ENCODE measurements at places on chromosomes 13 and 19.

DNA sequence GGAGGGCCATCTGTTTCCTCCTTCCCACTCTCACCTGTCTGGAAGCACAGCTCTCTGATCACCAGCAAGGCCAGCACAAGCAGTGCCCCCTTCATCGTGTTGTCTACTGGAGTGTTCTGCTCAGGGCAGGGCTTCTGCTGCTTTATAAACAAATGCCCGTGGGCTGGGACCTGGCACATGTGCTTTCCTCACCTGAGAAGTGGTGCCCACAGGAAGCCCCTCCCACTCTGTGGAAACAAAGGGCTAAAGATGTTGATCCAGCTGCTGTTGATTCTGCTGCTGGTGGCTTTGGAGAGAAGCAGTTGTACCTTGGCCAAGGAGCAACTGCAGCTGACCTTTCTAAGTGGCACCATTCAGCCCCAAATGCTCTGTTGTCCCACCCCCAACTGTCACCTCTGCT, 26.4 kb upstream of the ZNF181 start:
- H3K4me1 ChIP-seq = no peaks in the 10 kb centered on the region
- H3K36me3 ChIP-seq = no peaks in the 10 kb centered on the region
- no peaks in the 10 kb centered on the region for H3K27me3 ChIP-seq

DNA sequence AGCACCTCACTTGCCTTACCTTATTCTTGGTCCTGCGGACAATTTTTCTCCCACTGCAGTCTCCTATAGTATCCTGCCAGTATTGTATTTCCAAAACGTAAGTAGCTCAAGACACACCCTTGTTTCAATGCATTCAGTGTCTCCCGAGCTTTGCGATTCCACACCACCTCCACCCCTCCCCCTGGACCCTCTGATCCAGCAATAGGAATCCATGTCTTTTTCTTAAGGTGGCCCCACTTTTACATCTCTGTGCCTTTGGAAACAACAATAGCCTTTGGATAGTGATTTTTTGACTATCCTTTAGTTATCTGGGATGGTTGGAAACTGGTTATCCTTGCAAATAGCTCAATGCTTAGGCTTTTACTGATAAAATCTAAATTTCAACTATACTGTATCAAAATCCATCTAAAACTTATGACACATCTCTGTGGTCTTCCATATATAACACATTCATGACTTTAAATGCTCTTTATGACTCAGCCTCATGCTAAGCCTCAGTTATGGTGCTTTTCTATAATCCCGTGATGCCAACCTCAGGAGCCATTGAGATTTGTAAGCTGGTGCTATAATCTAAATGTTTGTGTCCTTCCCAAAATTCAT, 27.1 kb downstream of the FAM216B start:
- H3K27me3 ChIP-seq = peaks cover 2% of the 10 kb centered on the region
- H3K27ac ChIP-seq = no peak overlapping the region
- no peaks in the 10 kb centered on the region for H3K36me3 ChIP-seq
- no peaks in the 10 kb centered on the region for H3K4me1 ChIP-seq
- no peak for DNase-seq

DNA sequence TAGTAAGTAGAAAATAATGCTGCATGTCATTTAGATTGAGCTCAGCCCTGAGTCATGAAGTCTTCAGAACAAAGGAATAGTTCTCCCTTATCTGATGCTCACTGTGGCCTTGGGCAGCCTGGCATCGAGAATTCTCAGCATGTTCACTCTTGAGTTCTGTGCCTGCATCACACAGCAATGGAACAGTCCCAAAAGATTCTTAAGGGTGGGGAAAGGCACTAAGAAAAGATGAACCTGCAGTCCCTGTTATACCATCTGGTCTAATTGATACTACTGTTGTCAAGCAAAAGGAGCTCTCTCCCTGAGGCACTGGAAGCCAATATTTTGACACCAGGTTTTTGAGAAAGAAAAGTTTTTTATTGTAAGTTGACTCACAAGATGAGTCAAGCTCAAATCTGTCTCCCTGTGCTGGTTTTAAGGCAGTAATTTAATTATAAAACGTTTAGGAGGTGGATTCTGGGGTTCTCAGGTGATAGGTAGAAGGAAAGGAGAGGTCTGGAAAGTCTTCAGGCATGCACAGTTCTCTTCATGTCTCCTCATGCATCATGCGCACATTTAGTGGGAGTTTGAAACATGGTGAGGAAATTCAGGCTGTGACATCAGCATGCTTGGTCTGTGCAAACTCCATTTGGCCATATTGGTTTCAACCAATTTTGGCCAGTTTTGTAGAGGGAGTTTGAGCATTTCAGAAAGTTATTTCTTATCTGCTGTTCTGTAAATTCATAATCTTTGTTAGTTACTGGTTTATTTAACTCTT, 38.1 kb upstream of the ZNF766 start:
- no peak overlapping the region for H3K27ac ChIP-seq
- no peaks in the 10 kb centered on the region for H3K4me1 ChIP-seq
- H3K4me3 ChIP-seq = no peak overlapping the region
- peaks cover 27% of the 10 kb centered on the region for H3K36me3 ChIP-seq
- H3K27me3 ChIP-seq = no peaks in the 10 kb centered on the region

GRCh38 chr13:40190641-40191100, 475.8 kb downstream of the FOXO1 start:
- peak; percentile 79 for DNase-seq
- peaks cover 50% of the 10 kb centered on the region for H3K4me1 ChIP-seq
- no peak overlapping the region for H3K4me3 ChIP-seq
- peak overlapping the region; percentile 83 for H3K27ac ChIP-seq

- no peak overlapping the region for H3K4me3 ChIP-seq
- no peaks in the 10 kb centered on the region for H3K27me3 ChIP-seq
- DNase-seq = peak; percentile 84
Measured at GRCh38 chr13:103883164-103883563, 816.9 kb upstream of the SLC10A2 start.

GRCh38 chr13:22178878-22179277, 508.0 kb downstream of the FGF9 start:
- H3K27ac ChIP-seq = no peak overlapping the region
- H3K4me1 ChIP-seq = no peaks in the 10 kb centered on the region
- H3K4me3 ChIP-seq = no peak overlapping the region
- no peaks in the 10 kb centered on the region for H3K27me3 ChIP-seq
- no peaks in the 10 kb centered on the region for H3K36me3 ChIP-seq

- DNase-seq = peak; percentile 49
- peaks cover 6% of the 10 kb centered on the region for H3K4me1 ChIP-seq
- peak overlapping the region; percentile 36 for H3K27ac ChIP-seq
- no peaks in the 10 kb centered on the region for H3K27me3 ChIP-seq
- H3K36me3 ChIP-seq = peaks cover 37% of the 10 kb centered on the region
Measured at GRCh38 chr13:98821372-98822224, 69.1 kb upstream of the SLC15A1 start.

DNA sequence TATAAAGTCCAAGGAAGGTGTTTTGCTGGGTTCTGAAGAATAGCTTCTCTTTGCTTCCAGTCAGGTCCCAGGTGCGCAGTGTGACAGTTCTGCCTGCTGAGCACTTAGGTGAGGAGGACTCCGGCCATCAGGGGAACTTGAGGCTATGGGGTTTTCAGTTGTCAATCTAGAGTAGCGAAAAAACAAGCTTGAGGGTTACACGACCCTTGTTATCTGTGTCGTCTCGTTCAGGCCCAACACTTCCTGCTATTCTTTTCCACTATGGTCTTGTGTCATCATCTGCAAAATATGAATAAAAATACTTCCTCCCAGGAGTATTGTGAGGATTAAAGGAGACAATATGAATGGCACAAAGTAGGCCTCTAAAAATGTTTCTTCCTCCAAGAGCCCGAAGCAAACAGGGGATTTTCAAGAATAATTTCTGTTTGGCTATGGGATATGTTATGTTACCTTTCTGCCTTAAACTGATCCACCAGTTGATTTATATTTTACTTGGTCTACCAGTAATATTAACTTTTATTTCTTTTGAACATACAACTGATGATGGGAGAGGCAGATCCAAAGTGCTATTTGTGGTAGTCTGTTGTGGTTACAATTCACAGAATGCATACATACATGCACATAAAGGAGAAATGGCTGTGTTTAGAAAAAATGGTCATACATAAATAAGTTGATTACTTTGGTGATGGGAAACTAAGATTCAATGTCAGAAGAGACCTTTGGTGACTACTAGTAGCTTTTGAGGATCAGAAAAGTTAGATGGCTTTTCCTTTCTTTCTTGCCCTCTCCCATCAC, 40.5 kb upstream of the RCBTB2 start:
- H3K27ac ChIP-seq = no peak overlapping the region
- DNase-seq = no peak
- H3K27me3 ChIP-seq = no peaks in the 10 kb centered on the region
- H3K4me1 ChIP-seq = peaks cover 19% of the 10 kb centered on the region
- H3K36me3 ChIP-seq = no peaks in the 10 kb centered on the region

- no peaks in the 10 kb centered on the region for H3K36me3 ChIP-seq
- H3K4me1 ChIP-seq = no peaks in the 10 kb centered on the region
- no peaks in the 10 kb centered on the region for H3K27me3 ChIP-seq
- DNase-seq = no peak
Measured at GRCh38 chr13:74819549-74819948, 662.4 kb downstream of the TBC1D4 start.

DNA sequence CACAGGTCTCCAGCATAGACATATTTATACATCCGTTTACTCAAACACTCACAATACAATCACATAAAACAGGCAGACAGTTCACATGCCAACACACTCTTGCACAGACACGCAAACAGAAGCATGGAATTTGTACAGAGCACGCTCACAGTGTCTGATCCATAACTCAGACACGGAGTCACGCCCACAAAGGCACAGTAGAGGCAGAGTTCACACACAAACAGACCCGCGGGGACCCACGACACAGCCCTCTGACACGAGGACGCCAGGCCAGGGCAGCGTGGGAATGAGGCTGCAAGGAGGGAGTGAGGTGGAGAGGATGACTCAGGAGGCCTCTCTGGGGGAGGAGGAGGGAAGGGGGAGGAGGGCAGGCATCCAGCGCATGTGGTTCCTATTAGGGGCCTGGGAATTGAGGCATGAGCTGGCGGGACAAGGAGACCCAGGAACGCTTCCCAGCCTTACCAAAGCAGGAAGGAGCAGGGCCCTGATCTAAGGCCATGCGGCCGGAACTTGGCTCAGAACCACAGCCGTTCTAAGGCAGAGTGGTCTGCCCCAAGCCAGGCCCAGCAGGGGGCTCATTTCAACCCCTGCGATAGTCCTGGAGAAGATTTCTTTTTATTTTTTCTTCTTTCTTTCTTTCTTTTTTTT, 9.1 kb upstream of the OLFM2 start:
- DNase-seq = peak; percentile 98
- peak overlapping the region; percentile 72 for H3K27ac ChIP-seq

DNA sequence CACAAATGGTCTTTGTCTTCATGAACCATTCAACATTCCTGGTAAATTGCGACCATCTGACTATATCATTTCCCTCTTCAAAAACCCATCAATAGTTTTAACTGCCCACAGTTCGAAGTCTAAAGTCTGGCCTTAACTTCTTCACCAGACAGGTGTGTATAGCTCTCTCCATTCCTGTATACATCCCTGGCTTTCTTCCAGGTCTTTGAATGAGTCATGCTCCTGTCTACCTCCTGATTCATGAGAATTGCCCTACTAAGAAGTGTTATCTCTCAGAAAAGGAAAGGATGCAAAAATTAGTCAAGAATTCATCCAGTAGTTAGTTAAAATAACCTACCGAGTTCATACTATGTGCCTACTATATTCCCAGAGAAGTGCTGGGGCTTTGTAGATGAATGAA, 225.0 kb downstream of the TBC1D4 start:
- H3K27ac ChIP-seq = no peak overlapping the region
- no peaks in the 10 kb centered on the region for H3K4me1 ChIP-seq
- DNase-seq = no peak
- H3K36me3 ChIP-seq = no peaks in the 10 kb centered on the region
- no peak overlapping the region for H3K4me3 ChIP-seq

DNA sequence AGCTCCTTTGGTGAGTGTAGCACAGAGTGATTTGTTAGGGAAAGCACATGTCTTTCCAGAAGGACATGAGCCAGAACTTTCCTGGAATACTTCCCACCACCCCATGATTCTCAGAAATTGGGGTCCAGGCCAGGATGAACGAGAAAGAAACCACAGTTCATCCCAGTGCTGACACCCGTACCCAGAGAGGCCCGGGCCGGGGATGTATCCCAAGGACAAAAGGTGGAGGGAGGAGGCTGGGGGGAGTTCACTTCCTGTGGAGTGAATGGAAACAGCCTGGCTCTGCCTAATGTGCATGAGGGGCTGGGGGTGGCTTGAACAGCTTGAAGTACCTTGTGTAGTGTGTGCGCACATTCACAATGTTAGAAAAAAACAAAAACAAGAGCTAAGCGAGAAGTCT, 47.5 kb downstream of the CDADC1 start:
- no peaks in the 10 kb centered on the region for H3K27me3 ChIP-seq
- no peaks in the 10 kb centered on the region for H3K4me1 ChIP-seq
- H3K36me3 ChIP-seq = peaks cover 4% of the 10 kb centered on the region
- H3K4me3 ChIP-seq = no peak overlapping the region

DNA sequence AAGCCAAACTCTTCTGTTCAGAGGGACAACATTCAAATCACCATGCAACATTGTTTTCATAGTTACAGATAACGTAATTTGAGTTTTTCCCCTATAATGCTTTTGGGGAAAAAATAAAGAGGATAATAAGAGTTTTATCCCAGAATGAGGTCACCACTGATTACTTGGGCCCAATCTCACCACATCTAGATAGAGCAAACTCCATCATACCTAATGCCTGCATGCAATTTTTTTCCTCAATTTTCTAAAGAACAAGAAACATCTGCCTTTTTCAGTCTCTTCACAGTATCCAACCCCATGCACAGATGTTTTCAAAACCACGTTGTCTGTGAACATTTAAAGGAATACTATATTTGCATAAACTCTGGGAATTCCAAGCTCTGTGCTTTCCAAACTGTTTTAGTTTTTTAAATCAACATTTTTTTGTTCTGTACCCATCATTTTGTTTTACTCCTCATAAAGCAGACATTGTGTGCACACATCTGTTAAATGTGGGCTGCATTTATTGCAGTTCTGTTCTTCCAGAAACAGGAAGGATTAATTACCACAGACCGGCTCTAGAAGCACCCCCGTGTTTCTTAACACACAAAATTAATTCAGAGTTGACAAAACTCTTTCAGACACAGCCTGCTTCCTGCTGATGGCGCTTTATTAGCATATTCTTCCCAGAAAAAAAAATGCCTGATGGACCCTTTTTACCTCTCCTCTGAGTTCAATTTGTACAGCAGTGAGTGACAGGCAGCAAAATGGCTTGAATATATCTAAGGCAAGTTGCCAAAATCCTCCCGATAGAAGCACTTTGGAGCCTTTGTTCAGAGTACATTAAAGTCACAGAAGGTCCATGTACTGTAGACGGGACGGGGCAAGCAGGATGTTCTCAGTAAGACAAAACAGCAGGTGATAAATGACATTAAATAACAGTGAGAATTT, 1171.9 kb downstream of the EFNB2 start:
- H3K4me1 ChIP-seq = no peaks in the 10 kb centered on the region
- DNase-seq = no peak
- H3K27ac ChIP-seq = no peak overlapping the region

DNA sequence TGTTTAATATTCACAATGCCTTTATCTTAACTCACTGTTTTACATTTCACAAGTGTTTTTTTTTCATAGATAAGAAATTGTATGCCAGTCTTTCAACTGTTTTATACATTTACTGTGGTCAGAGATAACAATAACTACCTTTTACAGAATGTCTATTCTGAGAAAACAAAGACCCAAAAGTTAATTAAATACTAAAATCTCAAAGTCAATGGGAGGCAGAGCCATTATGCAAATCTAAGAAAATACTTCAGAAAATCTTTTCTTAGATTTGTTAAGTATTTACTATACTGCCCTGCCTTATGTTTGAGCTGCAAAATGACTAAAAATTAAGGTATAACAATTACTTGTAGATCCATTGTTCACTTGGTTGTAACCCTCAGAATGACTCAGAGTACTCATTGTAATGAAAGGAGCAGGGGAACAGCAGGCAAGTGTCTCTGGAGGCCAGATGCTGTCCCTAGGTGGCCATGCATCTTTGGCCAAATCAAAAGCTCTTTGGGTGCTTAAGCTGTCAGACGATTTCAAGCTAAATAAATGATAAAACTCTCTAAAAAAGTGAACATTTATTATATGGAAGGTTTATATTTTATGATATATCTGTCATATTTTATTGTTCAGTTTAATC, 770.1 kb upstream of the PCDH20 start:
- no peaks in the 10 kb centered on the region for H3K4me1 ChIP-seq
- H3K36me3 ChIP-seq = no peaks in the 10 kb centered on the region
